ENCODE measurements at places on chromosomes 3 and 15. TPM values are rescaled to one million over a fixed set of nuclear protein-coding genes. Genes with fewer than 3 reads are reported as not detected.

EAF1 gene
- total RNA-seq, result 26.0 TPM

UBP1 gene
- 32.0 TPM for total RNA-seq

ANKRD63 gene
- not detected for total RNA-seq

DNA sequence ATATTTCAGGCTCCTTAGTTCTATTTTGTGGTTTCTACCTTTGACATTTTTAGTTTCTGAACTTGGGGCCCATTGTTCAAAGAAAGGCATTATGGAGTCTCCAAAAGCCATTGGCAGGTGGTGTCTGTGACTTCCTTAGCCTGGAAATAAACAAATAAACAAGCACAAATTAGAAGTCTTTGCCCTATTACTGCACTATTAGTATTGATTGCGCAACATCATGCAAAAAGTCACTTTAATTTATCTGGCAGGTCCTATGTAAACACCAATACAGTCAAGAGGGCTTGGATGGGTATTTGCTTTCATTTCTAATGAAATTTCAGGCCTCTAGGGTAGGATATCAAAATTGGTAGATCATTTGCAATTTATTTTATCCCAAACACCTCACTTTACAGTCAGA lies 85.6 kb downstream of the LPP start:
- no peak for DNase-seq

- no peak for DNase-seq
Observed at GRCh38 chr3:27354161-27354560, 15.0 kb downstream of the NEK10 start.

- no peak for DNase-seq
Observed at GRCh38 chr3:134111616-134112015, 81.9 kb upstream of the SLCO2A1 start.

- no peak for DNase-seq
Observed at GRCh38 chr15:90028376-90028944, 27.3 kb downstream of the ZNF710 start.

- peak; percentile 83 for DNase-seq
Observed at GRCh38 chr15:63157891-63158431, 684 bp upstream of the RPS27L start.

DNA sequence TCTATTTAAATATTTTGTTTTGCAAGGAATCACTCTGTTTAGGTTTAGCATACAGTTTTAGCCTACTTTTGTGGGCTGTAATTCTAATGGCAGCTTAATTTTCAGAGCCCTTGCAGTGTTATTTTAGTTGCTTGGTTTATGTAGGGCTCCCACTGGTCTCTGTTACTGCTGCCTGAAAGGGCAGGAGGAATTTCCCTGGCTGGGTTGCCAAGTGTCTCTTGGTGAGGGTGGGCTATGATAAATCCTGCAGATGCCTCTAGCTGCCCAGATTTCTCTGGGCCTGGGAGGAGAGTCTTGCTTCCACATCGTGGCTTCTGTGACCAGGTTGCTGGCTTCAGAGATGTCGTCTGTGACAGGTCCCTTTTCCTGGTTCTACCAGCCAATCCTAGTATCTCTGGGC lies 36.2 kb downstream of the ILDR1 start:
- peak; percentile 54 for DNase-seq

DNA sequence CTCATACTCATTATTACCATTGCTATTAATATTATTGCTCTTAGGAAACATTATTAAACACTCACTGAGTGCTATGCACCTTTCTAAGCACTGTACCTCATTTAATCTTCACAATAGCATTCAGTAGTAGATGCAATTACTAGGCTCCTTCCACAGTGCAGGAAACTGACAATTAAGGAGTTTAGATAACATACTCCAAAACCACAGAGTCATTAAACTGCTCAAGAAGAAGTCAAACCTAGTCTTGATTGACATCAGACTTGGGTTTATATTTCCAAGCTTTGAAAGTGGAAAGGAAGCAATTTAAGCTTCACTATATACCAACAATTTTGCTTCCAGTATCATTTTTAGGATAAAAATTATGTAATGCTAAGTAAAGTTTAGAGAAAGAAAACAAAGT lies 490.1 kb upstream of the ARRDC4 start:
- DNase-seq, result no peak

GRCh38 chr3:17882981-17883380 lies 140.6 kb upstream of the TBC1D5 start:
- DNase-seq, result no peak

Data from RPMI7951 (cell line).